ENCODE measurements at places on chromosomes 11 and 22.
A peak's percentile ranks its signal among the peaks of the same experiment; 100 is the strongest.

DNA sequence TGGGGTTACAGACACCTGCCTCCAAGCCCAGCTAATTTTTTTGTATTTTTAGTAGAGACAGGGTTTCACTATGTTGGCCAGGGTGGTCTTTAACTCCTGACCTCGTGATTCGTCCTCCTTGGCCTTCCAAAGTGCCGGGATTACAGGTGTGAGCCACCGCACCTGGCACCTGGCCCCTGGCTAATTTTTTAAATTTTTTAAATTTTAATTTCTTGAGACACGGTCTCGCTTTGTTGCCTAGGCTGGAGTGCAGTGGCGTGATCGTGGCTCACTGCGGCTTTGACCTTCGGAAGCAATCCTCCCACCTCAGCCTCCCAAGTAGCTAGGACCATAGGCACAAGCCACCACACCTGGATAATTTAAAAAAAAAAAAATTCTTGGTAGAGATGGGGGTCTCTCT, 14.6 kb downstream of the PPP6R2 start:
- no peak for DNase-seq

DNA sequence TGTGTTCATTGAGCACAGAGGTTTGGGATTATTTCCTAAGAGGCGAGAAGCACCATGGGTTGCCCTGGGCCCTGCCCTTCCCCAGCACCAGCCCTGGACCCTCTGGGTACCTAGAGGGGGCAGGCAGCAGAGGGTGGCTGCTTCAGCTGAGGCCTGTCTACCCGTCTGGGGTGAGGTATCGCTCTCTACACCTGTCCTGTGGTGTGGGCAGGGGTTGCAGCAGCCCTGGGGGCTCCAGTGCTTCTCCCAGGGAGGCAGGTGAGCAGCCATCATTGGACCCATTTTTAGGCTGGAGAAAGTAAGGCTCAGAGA, 15.6 kb downstream of the PRDM11 start:
- no peak for DNase-seq

- peak; percentile 77 for DNase-seq
Observed at GRCh38 chr22:31489632-31490495, at the start of gene EIF4ENIF1. TSS of gene EIF4ENIF1 (minus strand) at chr22:31489842. CDS start at chr22:31488718, 1,124 bp downstream.

DNA sequence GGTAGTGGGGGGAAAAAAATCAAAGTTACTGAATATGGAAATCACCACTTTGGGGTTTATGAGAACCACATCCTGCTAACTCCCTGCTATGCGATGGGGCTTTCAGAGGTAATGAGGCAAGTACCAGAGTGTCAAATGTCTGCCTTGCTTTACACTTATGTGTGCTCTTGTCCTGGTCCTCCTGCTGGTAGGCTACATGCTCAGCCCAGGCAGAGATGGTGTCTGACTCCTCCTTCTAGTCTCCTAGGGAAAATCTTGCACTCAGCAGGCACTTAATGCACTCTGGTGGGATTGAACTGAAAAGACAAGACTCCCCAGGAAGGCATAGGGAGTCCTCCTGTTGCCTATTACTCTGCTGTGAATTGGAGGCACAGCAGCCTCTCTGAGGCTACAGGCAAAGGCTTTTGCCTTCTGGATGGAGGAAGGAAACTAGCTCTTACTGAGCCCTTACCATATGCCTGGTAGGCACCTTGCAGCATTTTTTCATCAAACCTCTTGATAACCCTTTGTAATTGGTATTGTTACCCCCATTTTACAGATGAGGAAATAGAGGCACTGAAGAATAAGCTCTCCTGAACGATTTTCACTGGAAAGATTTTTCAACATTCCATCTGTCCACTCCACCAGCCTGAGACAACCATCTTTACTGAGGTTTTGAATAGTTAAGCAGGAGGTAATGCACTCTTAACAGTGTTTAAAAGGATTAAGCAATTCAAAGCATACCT, 132.1 kb upstream of the PAX6 start:
- no peak for DNase-seq

- no peak for DNase-seq
Observed at GRCh38 chr11:33258631-33259205, 1.5 kb downstream of the HIPK3 start.

DNA sequence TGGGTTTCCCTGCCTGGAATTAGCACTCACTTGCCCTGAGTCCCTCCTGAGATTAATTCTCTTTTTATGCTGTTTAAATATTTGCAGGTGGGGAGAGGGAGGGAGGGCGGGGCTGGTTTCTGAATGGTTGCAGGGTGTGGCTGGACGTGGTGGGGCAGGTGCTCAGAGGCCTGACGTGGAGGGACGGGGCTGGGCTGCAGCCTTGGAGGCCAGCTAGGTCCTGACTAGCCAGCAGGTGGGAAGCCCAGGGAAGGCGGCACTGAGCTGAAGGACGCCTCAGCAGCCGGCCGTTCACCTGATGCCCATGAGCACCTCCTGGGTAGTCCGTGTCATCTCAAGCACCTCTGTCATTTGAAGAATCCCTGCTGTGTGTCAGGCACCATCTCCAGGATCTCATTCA, 21.3 kb downstream of the SGSM1 start:
- no peak for DNase-seq

DNA sequence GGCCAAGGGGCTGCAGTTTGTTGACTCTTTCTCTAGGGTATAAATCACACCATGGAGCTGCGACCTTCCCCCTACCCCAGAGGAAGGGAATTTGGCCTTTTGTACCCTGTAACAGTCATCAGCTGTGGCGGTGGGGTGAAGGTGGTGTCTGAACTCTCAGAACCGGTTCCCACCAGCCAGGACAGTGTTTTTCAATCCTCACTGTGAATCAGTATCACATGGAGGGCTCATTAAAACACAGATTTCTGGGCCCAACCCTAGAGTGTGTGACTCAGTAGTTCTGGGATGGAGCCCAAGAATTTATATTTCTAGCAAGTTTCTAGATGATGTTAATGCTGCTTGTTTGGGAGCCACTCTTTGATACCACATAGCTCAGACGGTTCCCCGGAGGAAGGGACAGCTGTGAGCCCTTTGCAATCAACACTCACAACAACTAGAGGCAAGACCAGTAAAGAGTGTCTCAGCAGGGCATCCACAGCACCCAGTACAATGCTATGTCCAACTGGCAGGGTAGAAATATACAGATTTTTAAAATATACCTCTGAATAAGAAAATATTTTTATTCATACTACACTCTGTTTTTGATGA, 43.9 kb upstream of the FAT3 start:
- DNase-seq: no peak

- no peak for DNase-seq
Observed at GRCh38 chr22:38213319-38213989, 11.7 kb downstream of the MAFF start.

DNA sequence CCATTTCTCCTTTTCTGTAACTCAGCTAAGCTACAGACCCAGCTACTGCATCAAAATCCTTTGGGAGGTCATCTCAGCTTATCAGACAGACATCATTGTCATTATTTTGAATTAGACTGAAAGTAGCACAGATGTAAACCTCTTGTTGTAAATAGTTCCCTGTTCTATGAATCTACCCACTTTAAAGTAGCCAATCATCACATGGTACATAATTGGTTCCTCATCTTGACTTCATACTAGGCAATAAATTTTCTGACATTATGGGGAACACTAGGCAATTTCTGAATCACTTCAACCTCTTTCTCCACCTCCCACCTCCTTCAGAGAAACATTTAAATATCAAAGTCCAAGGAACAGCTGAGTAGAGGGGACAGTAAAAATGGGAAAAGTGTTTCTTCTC, 47.9 kb downstream of the MPPED2 start:
- no peak for DNase-seq

GRCh38 chr11:65553301-65554001, 4.7 kb downstream of the LTBP3 start:
- DNase-seq: no peak

DNA sequence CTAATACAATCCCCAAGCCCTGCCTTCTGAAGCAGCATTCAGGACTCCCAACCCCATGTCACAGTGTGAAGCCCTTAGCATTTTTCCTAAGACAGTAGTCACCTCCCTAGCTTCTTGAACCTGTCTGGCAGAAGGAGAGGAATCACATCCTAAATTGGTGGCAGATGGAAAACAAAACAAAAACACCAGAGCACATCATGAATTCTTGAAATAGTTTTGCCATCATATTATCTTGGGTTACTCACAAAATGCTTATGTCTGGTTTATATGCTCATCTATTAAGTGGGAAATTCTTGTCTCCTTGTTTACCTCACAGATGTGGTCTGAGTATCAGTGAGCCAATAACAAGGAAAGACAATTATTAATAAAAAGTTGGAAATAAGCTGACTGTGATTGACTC, 15.3 kb downstream of the OR51M1 start:
- DNase-seq: no peak

DNA sequence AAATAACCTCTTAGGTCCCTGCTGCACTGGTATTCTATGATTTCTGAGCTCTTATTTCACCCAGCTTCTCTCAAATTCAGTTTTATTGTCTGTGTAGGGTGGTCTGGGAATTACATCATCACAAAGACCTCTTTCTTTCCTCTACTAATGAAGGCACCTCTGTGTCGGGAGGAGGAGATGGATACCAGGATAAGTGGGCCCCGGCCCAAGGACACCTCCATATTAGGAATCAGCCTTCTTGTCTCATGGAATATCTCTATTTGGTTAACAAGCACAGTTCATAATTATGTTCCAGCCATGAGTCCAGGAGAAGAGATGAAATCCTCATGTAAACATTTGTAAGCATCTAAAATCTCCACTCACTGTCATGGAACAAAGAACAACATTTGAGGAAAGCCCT, 9.4 kb downstream of the PARVA start:
- no peak for DNase-seq

DNA sequence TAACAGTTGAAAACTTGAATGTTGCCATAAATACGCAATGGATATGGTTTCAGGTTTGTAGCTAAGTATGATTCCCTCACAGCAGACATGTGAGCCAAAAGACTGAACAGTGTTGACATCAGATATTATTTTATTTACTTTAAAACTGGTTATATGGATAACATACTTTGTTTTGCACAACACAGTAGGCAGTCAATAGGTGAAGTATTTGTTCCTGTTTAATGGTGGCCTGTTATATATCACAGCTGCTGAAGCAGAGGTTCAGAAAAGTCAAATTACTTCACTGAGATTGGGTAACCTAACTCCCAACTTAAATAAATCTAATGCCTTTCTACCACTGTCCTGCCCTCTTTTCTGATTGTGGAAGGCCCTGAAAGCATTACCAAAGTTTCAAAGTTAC, 44.6 kb downstream of the YAP1 start:
- DNase-seq: no peak

GRCh38 chr11:102685754-102686153, 19.8 kb downstream of the MMP27 start:
- peak; percentile 55 for DNase-seq

- no peak for DNase-seq
Observed at GRCh38 chr11:45000918-45001317, 50.2 kb upstream of the TP53I11 start.

DNA sequence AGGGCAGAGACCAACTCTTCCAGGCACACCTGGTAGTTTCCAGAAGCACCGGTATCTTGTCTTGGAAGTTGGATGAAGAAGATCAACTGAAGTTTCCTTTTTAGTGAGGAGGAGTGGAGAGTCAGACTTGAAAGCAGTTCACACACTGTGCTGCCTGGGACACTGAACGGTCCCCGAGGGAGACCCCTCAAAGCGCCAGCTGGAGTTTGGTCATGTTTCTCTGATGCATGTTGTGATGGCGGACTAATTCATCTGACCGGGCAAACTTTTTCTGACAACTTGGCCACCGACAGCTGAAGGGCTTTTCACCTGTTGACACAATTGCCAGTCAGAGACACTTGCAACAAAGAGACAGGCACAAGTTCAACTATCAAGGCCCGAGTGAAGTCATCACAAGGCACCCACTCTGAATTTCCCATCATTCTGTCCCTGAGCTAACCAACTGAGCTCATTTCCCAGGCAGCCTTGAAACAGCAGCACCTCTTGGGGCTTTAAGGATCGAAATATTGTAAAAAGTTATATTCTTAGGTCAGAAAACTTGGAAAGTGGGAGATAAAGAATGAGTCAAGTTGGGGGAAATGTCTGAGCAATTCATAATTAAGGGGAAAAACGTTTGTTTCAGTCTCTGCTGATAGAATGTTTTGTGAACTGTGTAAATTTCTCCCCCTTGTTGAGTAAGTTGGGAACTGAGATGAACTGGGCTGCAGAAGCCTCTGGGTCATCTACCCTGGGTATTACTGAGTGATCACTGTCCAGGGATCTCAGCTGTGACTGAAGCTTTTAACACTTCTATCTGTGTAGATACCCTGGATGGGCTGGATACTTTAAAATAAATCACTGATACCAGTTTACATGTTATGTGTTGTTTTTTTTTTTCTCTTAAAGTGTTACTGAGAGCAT, 46.2 kb downstream of the WT1 start:
- no peak for DNase-seq
